ENCODE measurements at places on chromosomes 6 and 20.

DNA sequence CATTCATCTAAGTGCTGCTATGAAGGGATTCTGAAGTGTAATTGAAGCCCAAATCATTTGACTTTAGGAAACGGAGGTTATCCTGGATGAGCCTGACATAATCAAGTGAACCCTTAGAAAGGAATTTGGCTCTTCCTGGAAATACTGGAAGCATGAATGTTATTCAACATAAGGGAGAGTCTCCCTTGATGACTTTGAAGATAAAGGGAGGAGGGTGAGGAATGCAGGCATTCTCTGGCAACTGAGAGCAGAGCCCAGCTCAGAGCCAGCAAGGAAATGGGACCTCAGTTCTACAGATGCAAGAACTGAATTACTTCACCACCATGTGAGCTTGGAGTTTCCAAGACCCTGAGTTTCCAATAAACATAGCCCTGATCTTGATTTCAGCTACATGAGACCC is 168.2 kb downstream of the DLL1 start:
- DNase-seq = no peak

GRCh38 chr6:20028562-20028961 is 183.7 kb downstream of the MBOAT1 start:
- no peak for DNase-seq

- no peak for DNase-seq
Measured at GRCh38 chr6:25242567-25242966, 36.6 kb upstream of the CARMIL1 start.

DNA sequence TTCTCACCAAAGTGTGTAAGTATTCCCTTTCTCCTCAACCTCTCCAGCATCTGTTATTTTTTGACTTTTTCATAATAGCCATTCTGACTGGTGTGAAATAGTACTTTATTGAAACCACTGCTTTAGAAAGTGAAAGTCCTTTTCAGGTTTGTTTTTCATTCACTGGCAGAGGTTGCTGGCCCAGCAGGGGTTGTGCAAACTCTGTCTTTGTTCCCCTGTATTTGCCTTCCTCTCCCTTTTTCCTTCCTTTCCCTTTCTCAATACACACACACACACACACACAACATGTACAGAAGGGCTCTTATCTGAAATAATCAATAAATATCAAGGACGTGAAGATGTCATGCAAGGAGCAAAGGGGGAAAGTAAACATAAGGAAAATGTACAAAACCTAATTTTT is 99.8 kb downstream of the LY86 start:
- peak; percentile 51 for DNase-seq

DNA sequence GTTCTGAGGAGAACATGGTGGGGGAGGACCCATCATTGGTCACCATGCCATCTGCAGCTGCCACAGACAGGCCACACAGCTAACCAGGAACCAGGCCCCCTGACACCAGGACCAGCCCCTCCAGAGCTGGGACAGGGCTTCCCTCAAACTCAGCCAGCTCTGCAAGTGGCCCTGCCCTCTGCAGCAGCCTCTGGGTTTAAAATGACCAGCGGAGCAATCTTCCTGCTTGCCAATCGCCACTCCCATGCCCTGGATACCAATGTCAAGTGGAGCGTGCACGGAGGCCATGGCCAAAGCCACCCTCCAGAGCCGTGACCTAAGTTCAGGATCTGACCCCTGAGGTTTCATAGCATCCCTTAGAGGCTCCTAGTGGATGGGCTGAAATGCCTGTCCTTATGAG is 199.4 kb downstream of the SYNDIG1 start:
- DNase-seq = no peak

DNA sequence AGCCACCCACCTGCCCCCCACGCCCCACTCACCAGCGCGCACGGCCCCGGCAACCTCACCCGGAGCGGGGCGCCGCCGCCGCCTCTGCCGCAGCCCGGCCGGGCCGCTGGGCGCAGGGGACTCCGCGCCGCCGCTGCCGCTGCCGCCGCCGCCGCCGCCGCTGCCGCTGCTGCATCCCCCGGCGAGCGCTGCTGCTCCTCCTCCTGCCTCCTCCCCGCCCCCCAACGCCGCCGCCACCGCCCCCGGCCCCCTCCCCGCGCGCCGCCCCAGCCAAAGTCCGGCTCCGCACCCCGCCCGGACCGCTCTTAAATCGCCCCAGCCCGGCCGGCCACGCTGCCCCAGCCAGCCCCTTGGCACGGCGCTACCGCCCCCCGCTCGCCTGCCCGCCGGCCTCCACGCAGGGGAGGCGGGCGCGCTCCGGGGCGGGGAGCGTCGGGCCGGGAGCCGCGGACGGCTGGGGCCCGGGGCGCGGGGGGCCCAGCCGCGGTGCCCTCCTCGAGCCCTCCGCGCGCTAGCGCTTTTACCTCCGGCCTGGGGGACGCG is at the start of gene SULF2:
Gene SULF2, minus strand, starts transcription at position 171 of the 543 bp plus-strand sequence. CDS start 28,118 bp downstream, outside the sequence.
- DNase-seq = peak; percentile 24

GRCh38 chr6:100472674-100473073 is 8.0 kb upstream of the SIM1 start:
- no peak for DNase-seq

DNA sequence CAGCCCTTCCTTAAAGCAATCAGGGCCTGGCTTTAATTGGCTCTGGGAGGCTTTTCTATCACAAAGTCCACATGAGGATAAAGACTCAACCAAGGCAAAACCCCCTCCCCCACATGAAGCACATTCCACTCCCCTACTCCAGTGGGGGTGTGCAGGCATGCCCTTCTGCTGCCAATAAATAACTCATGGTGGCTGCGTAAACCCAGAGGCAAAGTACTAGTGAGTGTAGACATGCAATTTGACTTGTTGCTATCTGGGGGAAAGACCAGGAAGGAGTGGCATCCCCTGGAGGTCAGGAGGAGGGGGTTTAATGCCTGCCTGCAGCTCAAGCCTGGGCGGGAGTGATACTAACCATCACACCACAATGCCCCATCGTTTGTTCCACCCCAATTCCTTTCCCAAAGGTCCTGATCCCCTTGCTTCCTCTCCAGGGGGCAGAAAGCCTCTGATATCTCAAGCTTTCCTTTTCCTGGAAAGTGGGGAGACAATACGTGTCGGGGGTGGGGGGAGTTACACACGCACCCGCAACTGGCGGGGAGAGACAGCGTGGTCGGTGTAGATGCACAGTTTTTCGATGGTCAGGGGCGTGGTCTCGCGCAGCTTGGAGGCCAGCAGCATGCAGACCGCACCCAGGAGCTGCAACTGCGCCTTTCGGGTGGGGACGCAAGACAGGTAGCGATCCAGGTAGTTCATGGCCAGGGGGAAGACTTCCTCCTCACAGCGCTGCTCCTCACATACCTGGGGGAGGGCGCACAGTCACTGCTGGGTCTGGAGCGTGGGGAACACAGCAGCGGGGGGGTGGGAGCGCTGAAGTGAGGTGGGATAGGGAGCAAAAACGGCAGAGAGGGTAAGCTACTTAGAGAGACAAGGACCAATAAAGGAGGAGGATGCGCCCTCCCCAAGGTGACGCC is 1.5 kb downstream of the CCND3 start:
- DNase-seq = no peak

GRCh38 chr6:133680994-133681393 is 207.9 kb upstream of the TCF21 start:
- no peak for DNase-seq

DNA sequence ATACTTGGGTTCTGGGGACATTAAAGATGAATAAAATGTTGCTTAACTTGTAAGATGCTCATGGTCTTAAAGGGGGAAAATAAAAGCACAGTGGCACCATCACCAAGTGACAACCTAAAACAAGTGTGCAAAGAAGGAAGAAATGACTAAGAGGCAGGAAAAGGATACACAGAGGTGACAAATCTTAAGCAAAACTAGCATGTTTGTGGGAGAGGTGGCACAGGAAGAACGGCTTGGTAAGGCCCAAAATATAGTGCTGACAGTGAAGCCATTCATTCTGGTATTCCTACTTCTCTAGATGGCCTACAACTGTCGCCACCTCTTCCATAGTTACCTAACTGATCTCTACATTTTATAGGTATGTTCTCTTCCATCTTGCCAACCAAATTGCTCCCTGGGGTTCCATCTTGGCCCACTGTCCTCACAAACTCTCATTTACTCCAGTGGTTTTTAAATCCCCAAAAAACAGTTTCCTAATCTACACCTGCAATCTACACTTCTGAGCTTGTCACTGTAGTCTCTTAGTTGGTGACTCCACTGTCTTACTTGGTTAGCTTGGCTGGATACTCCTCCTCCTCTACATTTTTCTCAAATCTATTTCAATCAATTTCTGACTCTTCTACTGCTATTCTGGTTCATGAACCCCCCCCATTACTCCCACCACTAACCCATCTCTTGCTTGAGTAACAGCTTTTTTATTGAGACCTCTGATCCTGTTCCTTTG is 33.5 kb downstream of the FAM8A1 start:
- no peak for DNase-seq

DNA sequence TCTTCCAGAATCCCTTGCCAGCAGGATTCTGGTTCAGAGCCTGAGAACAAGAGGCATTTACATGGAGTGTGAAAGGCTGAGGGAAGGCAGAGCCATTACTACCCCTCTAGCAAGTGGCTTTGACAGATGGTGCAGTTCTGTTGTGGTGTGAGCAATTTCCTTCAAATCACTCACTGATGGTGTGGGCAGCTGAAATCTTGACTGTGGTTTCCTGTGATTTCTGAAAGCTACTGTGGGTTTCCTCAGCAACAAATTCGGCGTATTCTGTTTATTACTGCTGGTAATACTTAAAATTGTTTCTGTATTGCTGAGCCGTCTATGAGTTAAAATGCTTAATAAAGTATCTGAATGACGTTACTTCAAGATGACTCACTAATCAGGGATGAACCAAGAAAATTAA is 181.5 kb upstream of the TCF21 start:
- DNase-seq = no peak

GRCh38 chr20:51470499-51470820 is 72.1 kb downstream of the NFATC2 start:
- no peak for DNase-seq

GRCh38 chr6:160992061-160992979 is 751 bp downstream of the MAP3K4 start:
- peak; percentile 72 for DNase-seq

GRCh38 chr6:16352821-16353438 is 114.5 kb downstream of the GMPR start:
- no peak for DNase-seq

- DNase-seq = no peak
Measured at GRCh38 chr6:56259234-56260077, 12.1 kb upstream of the COL21A1 start.

DNA sequence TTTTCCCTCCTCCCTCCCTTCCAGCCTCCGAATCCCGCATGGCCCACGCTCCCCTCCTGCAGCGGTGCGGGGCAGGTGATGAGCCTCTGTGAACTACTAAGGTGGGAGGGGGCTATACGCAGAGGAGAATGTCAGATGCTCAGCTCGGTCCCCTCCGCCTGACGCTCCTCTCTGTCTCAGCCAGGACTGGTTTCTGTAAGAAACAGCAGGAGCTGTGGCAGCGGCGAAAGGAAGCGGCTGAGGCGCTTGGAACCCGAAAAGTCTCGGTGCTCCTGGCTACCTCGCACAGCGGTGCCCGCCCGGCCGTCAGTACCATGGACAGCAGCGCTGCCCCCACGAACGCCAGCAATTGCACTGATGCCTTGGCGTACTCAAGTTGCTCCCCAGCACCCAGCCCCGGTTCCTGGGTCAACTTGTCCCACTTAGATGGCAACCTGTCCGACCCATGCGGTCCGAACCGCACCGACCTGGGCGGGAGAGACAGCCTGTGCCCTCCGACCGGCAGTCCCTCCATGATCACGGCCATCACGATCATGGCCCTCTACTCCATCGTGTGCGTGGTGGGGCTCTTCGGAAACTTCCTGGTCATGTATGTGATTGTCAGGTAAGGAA is at the start of gene OPRM1:
Gene OPRM1, plus strand, starts transcription at position 10 of the 612 bp plus-strand sequence. Its CDS starts 305 bp downstream, at position 315.
- peak; percentile 47 for DNase-seq

DNA sequence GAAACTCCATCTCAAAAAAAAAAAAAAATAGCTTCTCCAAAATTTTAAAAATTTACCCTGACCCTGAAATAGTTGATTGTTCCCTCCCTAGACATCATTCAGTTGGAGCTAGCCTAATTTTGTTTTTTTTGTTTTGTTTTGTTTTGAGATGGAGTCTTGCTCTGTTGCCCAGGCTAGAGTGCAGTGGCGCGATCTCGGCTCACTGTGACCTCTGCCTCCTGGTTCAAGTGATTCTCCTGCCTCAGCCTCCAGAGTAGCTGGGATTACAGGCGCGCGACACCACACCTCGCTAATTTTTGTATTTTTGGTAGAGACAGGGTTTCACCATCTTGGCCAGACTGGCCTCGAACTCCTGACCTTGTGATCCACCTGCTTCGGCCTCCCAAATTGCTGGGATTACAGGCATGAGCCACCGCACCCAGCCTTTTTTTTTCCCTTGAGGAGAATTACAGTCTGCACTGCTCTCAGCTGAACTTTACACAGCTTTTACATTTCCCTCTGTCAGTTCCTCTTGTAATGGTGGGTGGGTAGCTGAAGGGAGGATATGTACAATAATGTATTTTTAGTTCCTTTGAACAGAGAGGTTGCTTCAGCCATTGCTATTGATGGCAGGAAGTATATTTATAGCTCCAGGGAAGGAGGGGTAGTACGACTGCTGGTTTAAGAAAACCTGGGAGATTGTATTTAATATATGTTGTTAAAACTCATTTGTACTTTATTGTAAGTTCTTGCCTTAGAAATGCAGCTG is 27.7 kb downstream of the PTPRA start:
- DNase-seq = peak; percentile 87

GRCh38 chr6:43746071-43746470 is 23.9 kb upstream of the VEGFA start:
- DNase-seq = no peak

- peak; percentile 30 for DNase-seq
Measured at GRCh38 chr6:95203153-95203754, 374.1 kb upstream of the MANEA start.

DNA sequence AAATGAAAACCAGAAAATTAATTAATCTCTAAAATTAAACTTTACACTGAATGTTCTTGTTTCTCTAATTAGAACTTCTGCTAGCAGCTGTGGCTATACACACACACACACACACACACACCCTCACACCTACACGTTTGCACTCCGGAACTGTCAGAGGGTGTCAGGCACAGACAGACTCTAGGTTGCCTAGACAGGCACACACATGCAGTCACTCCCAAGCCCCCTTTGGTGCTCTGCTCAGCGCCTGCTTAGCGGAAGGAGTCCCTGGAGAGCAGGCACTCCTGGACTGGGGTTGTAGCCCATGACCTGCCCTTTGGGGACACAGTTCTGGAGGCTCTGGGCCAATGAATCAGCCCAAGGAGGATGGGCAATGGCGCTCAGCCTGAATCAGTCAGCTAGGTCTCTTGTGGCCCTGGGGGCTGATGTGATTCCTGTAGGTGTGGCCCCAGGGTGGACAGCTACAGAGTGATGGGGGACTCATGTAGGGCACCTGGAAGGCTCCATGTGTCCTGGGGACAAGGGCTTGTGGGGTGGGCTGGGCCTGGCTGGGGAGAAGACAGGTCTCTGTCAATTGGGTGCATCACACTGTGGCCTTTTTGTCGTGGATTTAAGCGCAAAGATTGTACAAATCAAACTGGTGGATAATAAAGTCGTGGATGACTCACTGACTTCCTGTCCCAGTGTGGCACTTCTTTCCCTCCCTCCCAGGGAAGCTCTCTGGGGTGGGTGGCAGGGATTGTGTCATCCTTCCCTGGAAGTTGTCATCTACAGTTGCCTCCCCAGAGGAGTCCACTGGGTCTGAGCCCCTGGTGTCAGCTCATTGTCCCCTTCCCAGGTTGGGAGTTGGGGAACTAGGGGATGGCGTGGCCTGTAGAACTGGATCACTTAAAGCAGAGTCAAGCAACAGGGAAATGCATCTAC is 8.8 kb downstream of the TMEM151B start:
- peak; percentile 62 for DNase-seq

Measured in suppressor macrophage (primary cell).